Activated T-helper 1 cell treated with anti-CD3 and anti-CD28 coated beads, Interleukin-12 subunit alpha, Interleukin-12 subunit beta, Interleukin-2, Interleukin-4 antibody, amounts not matched to agents 30 ng/mL and 10 ng/mL and 1 ng/mL, durations not matched to agents 14 hours and 24 hours and 36 hours (primary cell): ENCODE measurements at places on chromosomes 4 and X.

- H3K27me3 ChIP-seq: no peaks in the 10 kb centered on the region
- peak overlapping the region; percentile 98 for H3K4me3 ChIP-seq
Observed at GRCh38 chr4:108622022-108622421, 1.6 kb downstream of the RPL34 start.

GRCh38 chr4:95045429-95045828 lies 287.7 kb downstream of the BMPR1B start:
- H3K4me3 ChIP-seq: no peak overlapping the region
- no peaks in the 10 kb centered on the region for H3K27me3 ChIP-seq
- DNase-seq: no peak
- no peak overlapping the region for H3K27ac ChIP-seq
- H3K36me3 ChIP-seq: no peaks in the 10 kb centered on the region

DNA sequence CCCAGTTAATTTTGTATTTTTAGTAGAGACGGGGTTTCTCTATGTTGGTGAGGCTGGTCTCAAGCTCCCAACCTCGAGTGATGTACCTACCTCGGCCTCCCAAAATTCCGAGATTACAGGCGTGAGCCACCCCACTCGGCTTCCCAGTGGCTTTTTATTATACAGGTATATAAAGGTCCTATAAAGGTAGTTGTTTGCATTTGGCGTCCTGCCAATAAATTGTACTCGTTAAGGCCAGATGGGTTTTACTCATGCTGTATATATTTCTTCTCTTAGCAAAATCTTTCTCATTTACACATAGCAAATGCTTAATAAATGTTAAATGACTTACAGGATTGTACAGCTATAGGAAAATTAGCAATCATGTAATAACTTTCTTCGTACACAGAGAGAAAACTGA lies 6.9 kb downstream of the SHROOM3 start:
- H3K36me3 ChIP-seq: no peaks in the 10 kb centered on the region
- H3K4me1 ChIP-seq: no peaks in the 10 kb centered on the region
- H3K27ac ChIP-seq: no peak overlapping the region
- no peak overlapping the region for H3K4me3 ChIP-seq
- H3K27me3 ChIP-seq: peaks cover 12% of the 10 kb centered on the region
- no peak for DNase-seq

GRCh38 chr4:121209171-121209570 lies 45.0 kb upstream of the TNIP3 start:
- no peak for DNase-seq
- H3K27ac ChIP-seq: no peak overlapping the region
- H3K4me3 ChIP-seq: no peak overlapping the region
- H3K36me3 ChIP-seq: peaks cover 10% of the 10 kb centered on the region
- peaks cover 12% of the 10 kb centered on the region for H3K27me3 ChIP-seq

DNA sequence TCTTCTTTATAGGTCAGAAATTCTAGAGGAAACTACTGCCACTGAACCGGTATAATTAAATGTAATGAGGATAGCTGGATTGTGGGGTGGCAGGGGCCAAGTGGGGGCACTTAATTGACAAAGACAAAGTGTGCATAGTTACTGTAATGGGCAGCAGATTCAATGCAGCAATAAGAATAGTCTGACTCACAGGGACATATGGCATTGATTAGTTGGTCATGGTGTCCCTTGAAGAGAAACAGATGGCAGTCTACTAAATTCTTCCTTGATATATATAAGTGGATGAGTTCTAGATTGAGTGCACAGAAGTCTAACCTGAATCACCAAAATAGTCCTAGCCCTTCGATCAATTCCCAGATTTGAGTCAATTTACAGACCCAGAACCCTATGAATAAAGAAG lies 31.6 kb downstream of the ETDC start:
- H3K27ac ChIP-seq: no peak overlapping the region
- no peak for DNase-seq
- peaks cover 34% of the 10 kb centered on the region for H3K36me3 ChIP-seq
- peaks cover 72% of the 10 kb centered on the region for H3K4me1 ChIP-seq

GRCh38 chr4:87541521-87541920 lies 12.3 kb upstream of the SPARCL1 start:
- DNase-seq: no peak
- no peak overlapping the region for H3K27ac ChIP-seq
- peaks cover 4% of the 10 kb centered on the region for H3K27me3 ChIP-seq
- H3K36me3 ChIP-seq: no peaks in the 10 kb centered on the region

- H3K36me3 ChIP-seq: peaks cover 1% of the 10 kb centered on the region
- H3K4me3 ChIP-seq: no peak overlapping the region
- H3K27ac ChIP-seq: no peak overlapping the region
- no peak for DNase-seq
- peaks cover 6% of the 10 kb centered on the region for H3K27me3 ChIP-seq
Observed at GRCh38 chr4:40486534-40486933, 143.1 kb downstream of the RBM47 start.

DNA sequence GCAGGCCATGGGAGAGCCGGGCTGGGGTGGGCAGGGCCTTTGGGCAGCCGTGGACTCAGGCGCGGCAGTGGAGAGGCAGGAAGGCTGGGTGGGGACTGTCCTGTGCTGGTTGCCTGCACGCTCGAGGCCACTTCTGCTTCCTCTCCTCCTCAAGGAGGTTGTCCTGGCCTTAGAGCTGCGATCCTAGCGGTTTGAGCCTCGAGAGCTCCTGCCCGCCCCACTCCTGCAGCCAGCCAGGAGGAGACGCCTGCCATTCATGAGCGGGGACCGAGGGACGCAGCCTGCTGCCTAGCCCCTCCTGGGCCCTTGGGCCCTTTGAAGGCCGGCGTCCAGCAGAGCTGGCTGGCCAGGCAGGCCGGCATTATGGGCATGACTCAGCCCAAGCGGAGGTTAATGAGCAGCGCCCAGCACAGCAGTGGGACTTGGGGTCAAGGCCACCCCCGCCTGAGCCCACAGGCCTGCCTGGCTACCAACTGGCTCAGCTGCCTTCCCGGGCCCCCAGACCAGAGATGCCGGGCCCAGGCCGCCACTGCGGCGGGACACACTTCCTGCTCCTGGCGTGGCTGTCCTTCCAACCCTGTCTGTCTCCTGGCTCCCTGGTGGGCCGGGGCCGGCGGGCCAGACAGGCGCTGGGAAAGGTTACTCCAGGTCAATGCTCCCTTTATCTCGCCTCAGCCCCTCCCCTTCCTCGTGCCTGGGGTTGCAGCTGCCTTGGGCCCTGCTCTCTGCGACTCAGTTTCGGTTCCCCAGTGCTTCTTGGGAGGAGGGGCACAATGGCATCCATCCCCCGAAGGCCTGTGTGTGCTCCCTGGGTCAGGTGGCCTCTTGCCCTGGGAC lies 1.8 kb downstream of the ABCD1 start:
- DNase-seq: peak; percentile 31
- peak overlapping the region; percentile 63 for H3K27ac ChIP-seq
- peak overlapping the region; percentile 72 for H3K4me3 ChIP-seq

- no peak overlapping the region for H3K4me3 ChIP-seq
- no peak for DNase-seq
- no peak overlapping the region for H3K27ac ChIP-seq
- no peaks in the 10 kb centered on the region for H3K27me3 ChIP-seq
- no peaks in the 10 kb centered on the region for H3K4me1 ChIP-seq
Observed at GRCh38 chr4:72896515-72896914, 173.0 kb downstream of the COX18 start.

DNA sequence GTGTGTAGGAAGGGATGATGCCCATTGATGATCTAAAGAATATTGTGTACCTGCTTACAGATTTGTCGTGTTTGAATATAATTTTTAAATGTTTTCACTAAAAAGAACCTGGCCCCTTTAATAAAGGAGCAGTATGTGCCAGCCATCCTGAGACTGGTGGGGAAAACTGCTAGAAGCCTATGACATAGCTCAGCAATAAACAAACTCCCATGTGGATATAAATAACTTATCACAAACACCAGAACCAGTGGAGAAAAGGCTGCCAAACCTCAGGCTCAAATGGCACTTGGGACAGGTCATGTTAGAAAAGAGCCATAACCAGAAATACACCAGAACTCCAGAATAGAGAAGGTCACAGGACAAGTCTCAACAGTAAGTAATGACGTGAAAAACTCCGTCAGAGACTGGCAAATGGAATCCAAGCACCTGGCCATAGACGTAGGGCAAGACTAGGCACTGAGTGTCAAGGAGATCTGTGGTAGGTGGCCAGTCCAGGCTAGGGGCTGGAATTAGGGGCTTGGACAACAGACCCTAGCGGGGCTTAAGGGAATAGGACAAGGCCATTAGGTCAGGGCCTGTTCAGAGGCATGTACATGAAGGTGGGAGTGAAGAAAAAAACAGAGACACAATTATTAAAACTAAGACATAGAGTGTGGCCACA lies 11.7 kb upstream of the QRFPR start:
- H3K27me3 ChIP-seq: peaks cover 8% of the 10 kb centered on the region
- H3K4me1 ChIP-seq: no peaks in the 10 kb centered on the region
- no peak overlapping the region for H3K27ac ChIP-seq
- DNase-seq: no peak
- H3K4me3 ChIP-seq: no peak overlapping the region

GRCh38 chr4:78766650-78767049 lies 9.5 kb upstream of the BMP2K start:
- no peak for DNase-seq
- no peaks in the 10 kb centered on the region for H3K36me3 ChIP-seq
- H3K4me3 ChIP-seq: no peak overlapping the region
- no peak overlapping the region for H3K27ac ChIP-seq
- H3K4me1 ChIP-seq: peaks cover 20% of the 10 kb centered on the region

GRCh38 chr4:158996669-158997074 lies 106.2 kb upstream of the RAPGEF2 start:
- no peak for DNase-seq
- H3K36me3 ChIP-seq: no peaks in the 10 kb centered on the region
- H3K4me1 ChIP-seq: no peaks in the 10 kb centered on the region
- no peak overlapping the region for H3K27ac ChIP-seq
- peaks cover 12% of the 10 kb centered on the region for H3K27me3 ChIP-seq
- H3K4me3 ChIP-seq: no peak overlapping the region

DNA sequence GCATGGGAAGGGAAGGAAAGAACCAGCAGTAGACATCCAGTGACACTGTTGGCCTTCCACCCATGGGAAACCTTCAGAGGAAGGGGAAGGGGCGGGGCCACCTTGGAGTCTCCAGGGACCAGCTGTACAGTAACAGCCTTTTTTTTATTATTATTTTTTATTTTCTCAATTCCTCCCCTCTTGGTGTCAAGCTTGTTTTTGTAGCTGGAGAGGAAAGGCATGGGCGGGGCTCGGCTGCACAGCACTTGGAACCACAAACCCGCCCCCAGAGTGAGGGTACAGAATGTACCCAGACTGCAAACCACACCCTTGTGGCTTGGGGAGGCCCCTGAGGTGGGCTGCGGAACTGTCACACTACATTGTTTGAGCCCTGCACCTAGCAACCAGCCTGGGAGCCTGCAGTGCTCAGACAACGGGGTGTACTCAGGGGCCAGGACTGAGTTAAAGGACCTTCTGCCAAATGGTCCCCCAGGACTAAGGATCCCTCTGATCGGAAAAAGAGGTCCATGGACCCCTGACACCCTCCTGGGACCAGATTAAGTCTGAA lies 45.7 kb downstream of the PRPS1 start:
- peaks cover 56% of the 10 kb centered on the region for H3K4me1 ChIP-seq
- no peaks in the 10 kb centered on the region for H3K27me3 ChIP-seq
- DNase-seq: peak; percentile 86
- H3K27ac ChIP-seq: peak overlapping the region; percentile 99
- peak overlapping the region; percentile 91 for H3K4me3 ChIP-seq

- H3K4me3 ChIP-seq: no peak overlapping the region
- DNase-seq: no peak
- H3K4me1 ChIP-seq: no peaks in the 10 kb centered on the region
- no peaks in the 10 kb centered on the region for H3K36me3 ChIP-seq
Observed at GRCh38 chr4:30904215-30904555, 184.0 kb downstream of the PCDH7 start.

- H3K4me1 ChIP-seq: no peaks in the 10 kb centered on the region
- DNase-seq: no peak
- H3K36me3 ChIP-seq: no peaks in the 10 kb centered on the region
- H3K27me3 ChIP-seq: peaks cover 4% of the 10 kb centered on the region
- no peak overlapping the region for H3K4me3 ChIP-seq
Observed at GRCh38 chrX:103562801-103563200, 22.5 kb upstream of the TCEAL4 start.

DNA sequence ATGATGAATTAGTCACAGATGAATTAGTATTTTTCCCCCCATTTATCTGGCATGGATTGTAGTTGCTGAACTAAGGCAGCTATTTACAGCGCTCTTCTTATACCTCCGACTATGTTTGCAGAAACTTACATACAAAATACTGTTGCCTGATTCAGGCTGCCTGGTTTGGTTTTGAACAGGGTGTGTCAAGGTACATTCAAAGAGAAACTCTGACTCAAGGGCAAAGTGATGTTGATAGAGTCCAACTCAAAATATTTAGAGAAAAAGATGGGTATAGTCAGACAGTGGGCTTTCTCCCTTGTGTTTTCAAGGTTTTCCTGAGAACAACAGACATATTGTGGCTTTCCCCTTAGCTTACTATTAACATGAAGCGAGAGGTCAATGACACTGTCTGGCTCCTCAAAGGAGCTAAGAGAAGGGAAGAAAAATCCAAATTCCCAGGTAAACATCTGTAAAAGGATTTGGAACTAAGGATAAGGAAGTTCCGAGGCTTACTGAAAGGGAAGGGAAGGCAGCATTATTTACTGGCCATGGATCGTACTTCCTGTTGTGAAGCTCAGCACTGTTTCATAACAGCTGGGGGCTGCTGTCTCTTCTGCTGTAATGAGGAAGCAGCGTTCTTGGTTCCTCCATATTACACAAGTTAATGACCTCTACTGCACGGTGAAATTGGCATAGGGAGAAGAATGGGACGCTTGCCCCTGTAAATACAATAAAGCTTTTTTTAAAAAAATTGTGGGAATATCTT lies 30.9 kb downstream of the FAM9C start:
- peak overlapping the region; percentile 12 for H3K4me3 ChIP-seq
- peaks cover 64% of the 10 kb centered on the region for H3K4me1 ChIP-seq
- no peaks in the 10 kb centered on the region for H3K36me3 ChIP-seq
- no peak for DNase-seq
- H3K27ac ChIP-seq: peak overlapping the region; percentile 75

GRCh38 chrX:134172588-134173259 lies 64.3 kb upstream of the CCDC160 start:
- H3K4me1 ChIP-seq: peaks cover 23% of the 10 kb centered on the region
- H3K27ac ChIP-seq: peak overlapping the region; percentile 91
- H3K27me3 ChIP-seq: peaks cover 3% of the 10 kb centered on the region
- H3K4me3 ChIP-seq: peak overlapping the region; percentile 96
- H3K36me3 ChIP-seq: peaks cover 25% of the 10 kb centered on the region
- DNase-seq: peak; percentile 14

DNA sequence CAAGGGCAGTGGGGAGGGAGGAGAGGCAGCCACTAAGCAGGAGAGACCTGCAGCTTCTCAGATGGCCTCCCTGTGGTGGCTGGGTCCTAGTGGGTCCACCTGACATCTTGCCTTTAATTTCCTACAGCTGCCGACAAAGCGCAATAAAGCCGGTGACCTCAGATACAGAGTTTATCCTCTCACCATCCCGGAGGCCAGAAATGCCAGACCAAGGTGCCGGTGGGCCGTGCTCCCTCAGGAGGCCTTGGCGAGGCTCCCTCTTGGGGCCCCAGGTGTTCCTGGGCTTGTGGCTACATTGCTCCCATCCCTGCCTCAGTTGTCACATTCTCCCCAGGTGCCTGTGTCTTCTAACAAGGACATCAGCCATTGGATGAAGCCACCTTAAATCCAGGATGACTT lies 103.0 kb downstream of the ADRA2C start:
- H3K36me3 ChIP-seq: no peaks in the 10 kb centered on the region
- no peaks in the 10 kb centered on the region for H3K4me1 ChIP-seq
- H3K4me3 ChIP-seq: no peak overlapping the region
